ENCODE measurements at places on chromosomes 11 and 22.
A peak's percentile ranks its signal among the peaks of the same experiment; 100 is the strongest.

- peak; percentile 45 for DNase-seq
Observed at GRCh38 chr22:17773606-17774205, 563 bp downstream of the BID start.

- no peak for DNase-seq
Observed at GRCh38 chr11:19372381-19372780, 131.6 kb upstream of the E2F8 start.

GRCh38 chr22:23772649-23773473 lies at the start of gene MMP11:
TSS of gene MMP11 (plus strand) at chr22:23772849. CDS start at chr22:23772871, 22 bp downstream.
- peak; percentile 52 for DNase-seq

DNA sequence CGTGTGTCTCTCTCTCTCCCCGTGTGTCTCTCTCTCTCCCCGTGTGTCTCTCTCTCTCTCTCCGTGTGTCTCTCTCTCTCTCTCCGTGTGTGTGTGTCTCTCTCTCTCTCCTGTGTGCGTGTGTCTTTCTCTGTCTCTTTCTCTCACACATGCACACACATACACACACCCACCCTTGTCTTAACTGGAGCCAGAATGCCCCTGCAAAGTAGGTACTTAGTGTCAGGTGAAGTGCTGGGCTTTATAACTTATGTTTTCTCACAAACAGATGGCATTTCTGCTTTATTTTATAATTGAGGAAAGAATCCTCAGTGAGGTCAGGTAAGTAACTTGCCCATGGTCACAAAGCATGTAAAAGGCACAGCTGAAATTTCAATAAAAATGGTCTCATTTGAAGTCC lies 106.0 kb downstream of the CSNK2A3 start:
- DNase-seq = no peak

DNA sequence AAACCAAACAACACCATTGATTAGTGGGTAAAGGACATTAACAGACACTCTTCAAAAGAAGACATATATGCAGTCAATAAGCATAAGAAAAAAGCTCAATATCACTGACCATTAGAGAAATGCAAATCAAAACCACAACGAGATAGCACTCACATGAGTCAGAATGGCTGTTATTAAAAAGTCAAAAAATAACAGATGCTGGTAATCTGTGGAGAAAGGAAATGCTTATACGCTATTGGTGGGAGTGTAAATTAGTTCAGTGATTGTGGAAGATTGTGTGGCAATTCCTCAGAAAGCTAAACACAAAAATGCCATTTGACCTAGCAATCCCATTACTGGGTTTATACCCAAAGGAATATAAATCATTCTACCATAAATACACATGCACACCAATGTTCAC lies 182.6 kb downstream of the TRPC6 start:
- no peak for DNase-seq

DNA sequence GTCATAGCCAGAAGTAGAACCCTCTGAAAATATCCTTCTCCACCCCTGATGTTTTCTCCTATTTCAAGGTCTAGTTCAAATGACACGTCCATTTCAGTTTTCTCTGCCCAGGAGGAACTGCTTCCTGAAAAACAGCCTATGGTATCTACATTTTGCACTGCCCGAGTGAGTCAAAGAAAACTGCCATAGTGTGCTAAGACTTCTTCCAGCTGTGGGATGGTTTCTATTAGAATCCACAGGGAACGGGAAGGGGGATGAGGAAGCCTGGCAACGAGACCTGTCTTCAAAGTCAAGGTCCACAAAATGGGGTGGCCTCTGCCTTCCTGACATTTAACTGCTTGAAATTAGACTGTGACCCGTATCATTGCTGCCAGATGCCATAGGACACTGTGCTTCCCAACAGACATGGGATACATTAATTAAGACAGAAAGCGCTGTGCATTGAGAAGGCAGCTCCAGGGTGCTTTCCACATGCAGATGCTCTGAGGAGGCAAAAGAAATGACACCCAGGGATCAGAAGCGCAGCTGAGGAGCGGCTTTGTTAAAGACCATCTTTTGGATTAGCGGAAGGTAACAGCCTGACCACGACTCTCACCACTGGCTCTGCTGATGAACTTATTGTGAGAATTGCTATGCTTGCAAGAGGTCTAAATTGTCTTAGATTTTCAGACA lies 39.4 kb upstream of the NUP50 start:
- DNase-seq = no peak

- DNase-seq = no peak
Observed at GRCh38 chr22:46710806-46711205, 27.2 kb downstream of the CERK start.

DNA sequence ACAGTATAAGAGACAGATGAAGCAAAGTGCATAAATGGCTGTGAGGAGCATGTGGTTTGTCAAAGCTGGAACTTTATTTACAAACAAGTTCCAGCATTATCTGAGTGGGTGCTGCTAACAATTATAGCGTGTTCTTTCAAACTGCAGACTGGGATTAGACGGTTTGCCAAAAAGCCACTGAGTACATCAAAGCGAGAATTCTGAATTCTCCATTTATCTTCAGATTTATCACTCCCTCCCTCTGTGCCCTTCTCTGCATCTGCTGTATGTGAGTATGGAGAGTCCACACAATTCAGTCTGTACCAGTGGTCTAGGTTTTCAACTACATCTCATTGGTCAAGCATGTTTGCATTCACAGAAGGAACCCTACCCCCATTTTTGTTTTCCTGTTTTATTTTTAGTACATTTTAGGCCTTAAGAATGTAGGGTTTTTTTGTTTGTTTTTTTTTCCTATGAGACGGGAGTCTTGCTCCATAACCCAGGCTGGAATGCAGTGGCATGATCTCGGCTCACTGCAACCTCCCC lies 18.1 kb upstream of the INCENP start:
- no peak for DNase-seq

DNA sequence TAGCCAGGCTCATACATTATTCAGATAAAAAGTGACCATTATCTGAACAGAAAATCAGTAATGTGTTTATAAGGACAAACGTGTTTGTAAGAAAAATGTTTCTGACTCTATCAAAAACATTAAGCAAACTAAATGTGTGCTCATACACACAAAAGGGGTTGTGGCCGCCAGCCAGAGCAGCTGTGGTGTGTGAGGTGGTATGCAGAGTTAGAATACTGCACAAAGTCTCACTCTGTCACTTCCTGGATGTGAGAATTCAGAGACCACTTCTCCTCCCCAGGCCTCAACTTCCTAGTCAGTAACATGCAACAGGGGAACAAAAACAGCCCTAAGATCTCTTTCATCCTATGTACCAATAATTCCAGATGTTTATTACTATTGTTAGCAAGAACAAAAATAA lies 9.4 kb downstream of the OR5B21 start:
- no peak for DNase-seq

- no peak for DNase-seq
Observed at GRCh38 chr11:125173556-125173955, 9.0 kb downstream of the PKNOX2 start.

DNA sequence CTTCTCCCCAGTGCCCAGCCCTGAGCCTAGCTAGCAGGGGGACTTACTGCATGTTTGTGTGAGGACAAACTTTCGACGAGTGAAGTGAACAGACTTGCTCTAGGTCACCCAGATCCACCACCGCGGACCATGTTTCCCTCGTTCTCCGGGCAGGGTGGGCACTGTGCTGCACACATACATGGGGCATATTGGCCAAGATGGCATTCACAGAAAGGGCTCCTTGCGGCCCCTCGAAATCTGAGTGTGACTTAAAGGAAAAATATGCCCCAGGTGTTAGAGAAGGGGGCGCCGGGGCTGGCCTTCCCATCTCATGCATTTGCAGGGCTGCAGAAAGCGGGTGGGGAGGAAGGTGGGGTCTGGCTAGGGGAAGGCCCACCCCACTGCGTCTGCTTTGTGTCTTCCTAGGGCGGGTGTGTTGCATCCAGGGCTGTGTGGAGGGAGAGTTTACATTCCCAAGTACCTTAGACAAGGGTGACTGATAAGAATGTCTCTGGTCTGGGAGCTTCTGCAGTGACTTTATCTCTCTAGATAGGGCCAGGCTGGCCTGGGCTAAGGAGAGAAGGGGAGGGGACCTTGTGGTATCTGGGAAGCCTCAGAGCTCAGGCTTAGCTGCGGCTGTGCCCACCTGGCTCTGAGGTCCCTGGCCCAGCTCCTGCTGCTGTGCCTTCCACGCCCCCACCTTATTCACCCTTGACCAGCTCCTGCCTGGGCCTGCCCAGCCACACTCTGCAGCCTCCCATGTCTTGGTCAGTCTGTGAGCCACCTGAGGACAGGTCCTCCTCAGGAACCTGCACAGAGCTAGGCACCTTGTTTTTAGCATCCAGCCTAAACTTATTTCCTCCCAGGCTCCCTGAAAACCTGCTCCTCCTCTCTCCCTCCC lies 45.8 kb downstream of the LRRC32 start:
- no peak for DNase-seq

DNA sequence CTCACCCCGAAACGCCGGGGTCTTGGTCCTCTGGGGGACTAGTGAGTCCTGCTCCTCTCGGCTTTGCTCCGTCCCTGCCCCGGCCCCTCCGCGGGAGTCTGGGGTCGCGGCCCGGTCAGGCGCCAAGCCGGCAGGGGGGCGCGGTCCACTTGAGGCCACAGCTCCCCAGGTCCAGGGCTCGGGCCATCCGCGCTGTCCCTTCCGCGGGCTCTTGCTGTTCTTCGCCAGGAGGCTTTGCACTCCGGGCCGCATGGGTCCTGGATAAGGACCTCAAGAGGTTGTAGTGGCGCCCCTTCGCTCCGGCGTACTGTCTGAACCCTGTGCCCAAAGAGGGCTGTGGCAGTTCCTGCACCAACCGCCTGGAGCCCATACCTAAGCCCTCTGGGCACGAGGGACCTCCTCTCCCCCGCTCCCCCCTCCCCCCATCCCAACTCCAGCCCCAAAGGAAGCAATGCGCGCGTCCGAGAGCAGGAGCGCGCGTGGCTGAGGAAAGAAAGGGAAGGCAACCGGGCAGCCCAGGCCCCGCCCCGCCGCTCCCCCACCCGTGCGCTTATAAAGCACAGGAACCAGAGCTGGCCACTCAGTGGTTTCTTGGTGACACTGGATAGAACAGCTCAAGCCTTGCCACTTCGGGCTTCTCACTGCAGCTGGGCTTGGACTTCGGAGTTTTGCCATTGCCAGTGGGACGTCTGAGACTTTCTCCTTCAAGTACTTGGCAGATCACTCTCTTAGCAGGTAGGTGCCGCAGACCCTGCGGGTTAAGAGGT lies at the start of gene ADM:
Gene ADM (plus strand): TSS at position 579 of the 767 bp plus-strand sequence. CDS start 628 bp downstream, outside the sequence.
- no peak for DNase-seq

DNA sequence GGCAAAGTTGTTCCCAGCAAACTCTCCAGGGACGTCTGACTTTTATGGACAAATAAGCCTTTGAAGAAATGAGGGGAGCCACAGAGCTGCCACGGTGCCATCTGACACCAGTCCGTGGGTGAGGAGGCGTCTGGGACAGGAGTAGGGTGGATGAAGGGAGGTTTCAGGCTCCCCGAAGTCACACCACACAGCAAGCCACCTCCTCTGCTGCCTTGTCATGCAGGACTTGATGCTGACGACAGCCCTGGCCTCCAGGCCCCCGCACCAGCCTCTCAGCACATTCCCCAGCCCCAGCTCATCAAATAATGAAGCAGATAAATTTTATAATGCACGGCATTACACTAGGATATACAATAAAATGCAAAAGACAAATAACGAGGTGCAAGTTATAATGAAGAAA lies 156.5 kb downstream of the CEP164 start:
- no peak for DNase-seq
